Stimulated activated CD8-positive, alpha-beta memory T cell treated with anti-CD3 and anti-CD28 coated beads, Interleukin-4, amount 100 ng/mL, for 48 hours (primary cell): ENCODE measurements at places on chromosomes 12 and 14.

DNA sequence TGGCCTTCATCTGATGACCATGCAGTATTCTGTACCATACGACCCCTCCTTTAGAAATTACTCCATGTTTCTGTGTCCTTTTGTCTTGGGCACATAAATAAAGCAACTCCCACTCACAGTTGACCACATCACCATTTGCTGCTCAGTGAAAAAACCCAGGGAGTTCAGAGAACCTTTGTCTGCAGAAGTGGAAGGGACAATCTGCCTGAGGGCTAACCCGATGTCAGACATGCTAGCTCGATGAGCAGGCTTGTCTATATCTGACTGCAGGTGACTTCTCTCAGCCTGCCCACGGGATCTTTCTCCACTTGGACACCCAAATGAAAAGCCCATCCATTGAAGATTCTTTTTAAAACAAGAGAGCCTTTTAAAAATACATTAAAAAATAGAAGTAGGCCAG lies 45.7 kb upstream of the GRIP1 start:
- DNase-seq, result no peak

DNA sequence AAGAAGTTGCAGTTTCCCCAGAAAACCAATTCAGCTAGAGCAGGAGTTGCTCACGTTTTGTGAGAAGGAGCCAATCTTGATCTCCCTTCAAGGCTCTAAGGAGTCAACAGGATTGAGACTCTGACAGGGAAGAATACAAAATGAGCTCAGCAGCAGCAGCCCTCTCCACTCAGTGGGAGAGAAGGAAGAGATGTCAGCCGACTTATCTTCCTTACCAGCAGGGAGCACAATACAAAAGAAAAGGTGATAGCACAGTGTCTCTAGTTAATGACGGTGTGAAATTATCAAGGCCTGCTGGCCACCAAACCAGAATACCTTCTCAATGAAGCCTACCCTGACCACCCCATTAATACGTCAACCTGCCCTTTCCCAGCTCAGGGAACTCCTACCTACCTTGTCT lies 223.6 kb upstream of the TMPO start:
- no peak for DNase-seq

DNA sequence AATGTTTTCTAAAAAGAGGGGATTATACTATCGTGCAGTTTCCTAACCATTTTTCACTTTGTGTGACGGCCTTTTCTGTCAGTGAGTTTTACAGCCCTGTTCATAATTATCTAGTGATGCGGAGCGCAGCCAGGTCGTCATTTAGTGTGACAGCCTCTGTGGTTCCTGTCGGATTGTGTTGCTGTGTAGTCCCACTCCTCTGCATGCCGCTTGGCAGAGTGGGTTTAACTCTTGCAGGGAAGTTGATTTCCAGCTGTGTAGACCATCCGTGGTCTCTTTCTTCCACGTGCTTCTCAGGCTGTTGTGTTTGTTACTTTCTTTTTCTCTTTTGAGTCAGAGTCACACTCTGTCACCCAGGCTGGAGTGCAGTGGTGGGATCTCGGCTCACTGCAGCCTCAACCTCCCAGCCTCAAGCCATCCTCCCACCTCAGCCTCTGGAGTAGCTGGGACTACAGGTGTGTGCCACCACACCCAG lies 8.6 kb downstream of the RAN start:
- peak; percentile 34 for DNase-seq

DNA sequence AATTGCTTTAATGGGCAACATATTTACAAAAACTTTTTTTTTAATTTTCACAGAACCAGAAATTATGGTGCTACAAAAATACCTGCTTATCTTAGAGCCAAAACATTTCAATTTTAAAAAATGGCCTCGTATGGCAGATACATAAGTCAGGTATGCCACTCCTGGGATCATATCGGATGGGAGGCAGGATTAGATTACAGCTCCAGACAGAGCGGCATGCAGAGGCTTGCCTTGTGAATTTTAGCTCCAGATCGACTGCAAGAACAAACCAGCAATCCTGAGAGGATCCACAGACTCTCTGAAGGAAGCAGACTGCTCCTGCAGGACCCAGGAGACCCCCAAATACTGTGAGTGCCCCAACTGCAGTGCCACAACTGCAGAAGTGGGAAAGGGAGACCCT lies 169.3 kb upstream of the AMIGO2 start:
- DNase-seq, result no peak

DNA sequence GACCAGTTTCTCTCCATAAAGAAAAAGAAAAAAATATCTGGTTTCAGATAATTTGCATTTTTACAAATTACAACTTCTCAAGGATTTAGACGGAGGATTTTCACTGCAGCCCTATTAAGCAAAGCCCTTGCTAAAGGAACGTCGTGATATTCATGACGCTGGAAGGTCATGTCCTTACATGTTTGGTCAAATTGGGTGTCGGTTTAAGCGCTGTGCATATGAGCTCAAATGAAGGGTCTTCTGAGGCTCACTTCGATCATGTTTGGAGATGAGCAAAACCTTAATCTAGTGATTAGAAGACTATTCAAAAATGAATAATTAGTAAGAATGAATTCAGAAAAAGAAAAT lies 67.3 kb upstream of the USP15 start:
- no peak for DNase-seq

- DNase-seq, result no peak
These were observed 798.1 kb downstream of the NRXN3 start for GRCh38 chr14:78968265-78968664.

DNA sequence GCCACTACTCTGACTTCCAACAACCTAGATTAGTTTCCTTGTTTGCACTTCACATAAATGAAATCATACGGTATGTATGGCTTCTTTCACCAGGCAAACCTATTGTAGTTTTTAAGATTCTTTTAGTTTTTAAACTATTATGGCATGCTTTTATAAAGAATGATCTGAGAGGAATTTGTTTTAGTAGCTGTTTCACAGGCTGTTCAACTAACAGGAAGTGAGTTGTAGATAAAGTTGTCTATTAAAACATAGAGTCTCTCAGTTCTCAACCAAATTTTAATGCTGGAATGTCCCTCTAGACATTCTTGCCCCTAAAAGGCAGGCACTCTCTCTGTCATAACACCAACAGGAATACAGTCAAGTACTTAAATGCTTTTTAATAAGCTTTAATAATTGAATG lies 102.7 kb upstream of the DACT1 start:
- DNase-seq, result no peak

DNA sequence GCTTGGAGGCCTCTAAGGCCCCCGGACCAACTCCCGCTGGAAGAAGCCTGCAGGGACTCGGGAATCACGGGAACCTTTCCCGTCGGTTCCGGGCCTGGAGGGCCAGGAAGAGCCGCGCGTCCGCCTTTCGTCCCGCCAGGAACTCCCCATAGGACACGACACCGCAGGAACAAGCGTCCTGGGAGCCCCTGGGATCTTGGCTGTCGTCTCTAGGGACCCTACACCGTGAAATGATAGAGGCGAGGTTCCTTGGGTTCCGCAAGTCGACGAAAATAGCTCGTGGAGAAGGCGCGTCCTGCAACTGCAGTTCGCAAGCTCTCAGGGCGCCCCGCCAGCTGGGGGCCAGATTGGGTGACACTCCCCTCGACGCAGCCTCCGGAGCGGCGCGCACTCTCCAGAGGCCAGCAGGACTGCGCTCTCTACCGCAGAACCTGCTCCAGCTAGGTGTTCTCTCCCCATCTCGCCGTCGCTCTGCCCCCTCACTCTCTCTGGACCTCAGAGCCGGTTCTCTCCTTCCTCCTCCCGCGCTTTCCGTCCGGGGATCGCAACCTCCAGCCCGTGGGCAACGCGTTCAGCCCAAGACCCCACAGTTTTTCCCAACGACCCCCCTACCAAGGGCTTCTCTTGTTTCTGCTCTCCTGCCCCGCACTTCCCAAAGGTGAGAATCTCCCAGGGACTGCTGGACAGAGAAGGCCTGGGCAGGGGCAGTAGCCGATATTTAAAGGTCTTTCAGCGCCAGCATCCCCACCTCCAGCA lies 776 bp downstream of the BMP4 start:
- peak; percentile 30 for DNase-seq

- no peak for DNase-seq
These were observed 29.2 kb upstream of the DCN start for GRCh38 chr12:91211866-91212265.
